Naive thymus-derived CD4-positive, alpha-beta T cell (primary cell): ENCODE measurements at places on chromosomes 3 and 15.
A peak's percentile ranks its signal among the peaks of the same experiment; 100 is the strongest.

DNA sequence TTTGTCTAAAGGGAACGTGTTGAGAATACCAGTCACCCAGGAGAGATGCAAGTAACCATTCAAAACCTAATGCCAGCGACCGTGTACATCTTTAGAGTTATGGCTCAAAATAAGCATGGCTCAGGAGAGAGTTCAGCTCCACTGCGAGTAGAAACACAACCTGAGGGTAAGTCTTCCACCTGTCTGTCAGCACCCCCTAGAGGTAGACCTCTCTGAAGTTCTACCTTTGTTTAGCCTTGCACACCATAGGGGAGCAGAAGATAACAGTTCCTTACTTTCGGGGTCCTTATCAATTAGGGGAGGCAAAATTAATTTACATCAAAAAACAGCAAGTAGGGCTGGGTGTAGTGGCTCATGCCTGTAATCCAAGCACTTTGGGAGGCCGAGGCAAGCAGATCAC is 124.4 kb downstream of the HCN4 start:
- H3K36me3 ChIP-seq, result no peaks in the 10 kb centered on the region
- no peak overlapping the region for H3K27ac ChIP-seq
- no peaks in the 10 kb centered on the region for H3K4me1 ChIP-seq
- peak; percentile 5 for DNase-seq
- H3K4me3 ChIP-seq, result no peak overlapping the region
- H3K27me3 ChIP-seq, result no peaks in the 10 kb centered on the region

DNA sequence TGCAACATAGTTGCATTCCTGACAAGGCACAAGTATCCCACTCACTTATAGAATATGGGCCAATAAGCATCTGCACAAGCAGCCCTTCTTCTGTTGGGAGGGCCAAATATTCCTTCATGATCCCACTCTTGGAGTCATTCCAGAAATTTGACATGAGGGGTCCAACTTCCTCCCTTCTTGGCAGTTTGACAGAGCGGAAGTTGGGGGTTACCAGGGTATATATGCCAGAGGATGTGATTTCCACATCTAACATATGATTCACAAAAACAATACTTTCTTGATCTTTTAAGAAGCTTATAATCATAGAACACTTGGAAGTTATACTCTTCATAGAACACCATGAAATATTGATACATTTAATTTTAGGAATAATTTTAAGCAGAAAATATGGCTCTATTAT is 100.9 kb upstream of the CRBN start:
- no peak for DNase-seq
- no peaks in the 10 kb centered on the region for H3K4me1 ChIP-seq
- no peak overlapping the region for H3K27ac ChIP-seq

DNA sequence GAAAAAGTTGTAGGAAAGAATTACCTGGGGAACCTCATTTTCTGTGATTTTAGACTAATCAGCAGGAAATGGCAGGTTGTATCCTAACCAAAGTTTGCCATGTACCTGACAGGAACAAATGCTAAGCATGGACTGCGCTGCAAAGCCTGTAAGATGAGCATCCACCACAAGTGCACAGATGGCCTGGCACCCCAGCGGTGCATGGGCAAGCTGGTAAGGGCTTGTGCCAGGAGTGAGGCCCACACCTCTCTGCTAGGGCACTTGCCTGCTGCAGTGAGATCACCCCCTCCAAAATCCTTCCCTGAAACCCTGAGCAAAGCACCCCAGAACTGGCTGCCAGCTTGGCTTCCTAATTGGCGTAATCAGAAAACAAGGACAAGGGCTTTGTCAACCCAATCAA is 102.6 kb downstream of the STAC start:
- no peak overlapping the region for H3K4me3 ChIP-seq
- no peaks in the 10 kb centered on the region for H3K4me1 ChIP-seq

- H3K4me1 ChIP-seq, result no peaks in the 10 kb centered on the region
- H3K27ac ChIP-seq, result no peak overlapping the region
- H3K36me3 ChIP-seq, result peaks cover 30% of the 10 kb centered on the region
- DNase-seq, result no peak
- no peaks in the 10 kb centered on the region for H3K27me3 ChIP-seq
Measured at GRCh38 chr15:56102441-56102840, 109.0 kb upstream of the NEDD4 start.

GRCh38 chr3:98739266-98739665 is 23.9 kb upstream of the ST3GAL6 start:
- no peaks in the 10 kb centered on the region for H3K36me3 ChIP-seq
- peaks cover under 1% of the 10 kb centered on the region for H3K27me3 ChIP-seq
- no peak overlapping the region for H3K27ac ChIP-seq
- H3K4me3 ChIP-seq, result no peak overlapping the region
- DNase-seq, result no peak
- H3K4me1 ChIP-seq, result peaks cover under 1% of the 10 kb centered on the region

DNA sequence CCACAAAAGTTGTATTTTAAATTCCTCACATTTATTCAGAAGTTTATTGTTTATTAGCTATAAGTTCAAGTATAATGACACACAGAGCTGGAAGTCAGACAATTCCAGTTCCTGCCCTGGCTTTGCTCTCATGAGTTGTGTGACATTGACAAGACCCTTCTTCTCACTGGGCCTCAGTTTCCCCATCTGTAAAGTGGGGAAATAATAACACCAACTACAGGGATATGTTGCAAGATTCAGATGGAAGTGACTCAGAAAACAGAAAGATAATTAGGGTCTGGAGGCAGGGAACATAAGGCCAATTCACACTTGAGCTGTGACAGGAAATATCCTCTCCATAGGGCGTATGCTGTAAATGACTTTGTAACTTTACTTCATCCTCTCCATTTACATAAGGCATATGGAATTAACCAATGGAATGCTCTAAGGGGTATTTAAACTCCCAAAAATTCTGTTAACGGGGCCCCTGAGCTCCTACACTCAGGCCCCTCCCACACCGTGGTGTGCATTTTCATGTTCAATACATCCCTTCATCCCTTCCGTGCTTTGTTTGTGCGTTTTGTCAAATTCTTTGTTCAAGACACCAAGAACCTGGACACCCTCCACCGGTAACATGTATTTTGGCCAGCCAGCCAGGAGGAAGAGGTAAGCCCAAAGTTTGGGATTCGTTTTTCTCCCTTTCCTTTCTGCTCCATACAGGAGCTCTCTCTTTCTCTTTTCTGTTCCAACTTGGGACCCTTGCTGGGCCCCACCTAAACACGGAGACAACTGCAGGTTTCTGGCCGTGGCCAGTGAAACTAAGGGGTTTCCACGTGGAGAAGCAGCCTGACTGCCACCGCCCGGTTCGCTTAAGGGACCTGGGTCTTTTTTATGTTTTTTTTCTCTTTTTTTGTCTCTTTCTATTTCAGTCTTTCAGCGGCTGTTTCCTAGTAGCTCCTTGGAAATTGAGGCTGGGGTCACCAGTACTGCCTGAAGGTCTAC is 16.9 kb downstream of the CYP11A1 start:
- H3K4me1 ChIP-seq, result no peaks in the 10 kb centered on the region
- H3K27ac ChIP-seq, result no peak overlapping the region
- DNase-seq, result no peak
- H3K27me3 ChIP-seq, result no peaks in the 10 kb centered on the region
- no peaks in the 10 kb centered on the region for H3K36me3 ChIP-seq
- H3K4me3 ChIP-seq, result no peak overlapping the region
